AG20443 (cell line): ENCODE measurements at places on chromosomes 7 and 10.

GRCh38 chr10:29343607-29344038 lies 54.8 kb downstream of the LYZL1 start:
- no peak for DNase-seq

- DNase-seq: no peak
Observed at GRCh38 chr10:81915504-81915897, 40.5 kb downstream of the NRG3 start.

DNA sequence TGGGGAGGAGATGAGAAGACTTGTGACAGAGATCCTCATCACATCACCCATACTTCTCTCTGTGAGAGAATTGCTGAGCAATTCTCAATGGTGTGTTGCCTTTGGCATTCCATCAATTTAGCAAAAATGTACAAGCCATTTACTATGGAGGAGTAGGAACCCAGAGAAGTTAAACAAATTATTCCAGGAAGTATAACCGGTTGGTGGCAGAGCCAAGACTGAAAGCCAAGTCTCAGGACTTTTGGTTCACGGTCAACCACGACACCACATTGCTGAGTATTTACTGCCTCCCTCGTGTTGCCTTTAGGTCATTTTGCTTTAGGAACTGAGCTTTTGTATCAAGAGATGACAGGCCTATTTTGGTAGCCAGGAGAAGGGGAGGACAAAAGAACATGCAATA lies 88.0 kb upstream of the ELMO1 start:
- no peak for DNase-seq

DNA sequence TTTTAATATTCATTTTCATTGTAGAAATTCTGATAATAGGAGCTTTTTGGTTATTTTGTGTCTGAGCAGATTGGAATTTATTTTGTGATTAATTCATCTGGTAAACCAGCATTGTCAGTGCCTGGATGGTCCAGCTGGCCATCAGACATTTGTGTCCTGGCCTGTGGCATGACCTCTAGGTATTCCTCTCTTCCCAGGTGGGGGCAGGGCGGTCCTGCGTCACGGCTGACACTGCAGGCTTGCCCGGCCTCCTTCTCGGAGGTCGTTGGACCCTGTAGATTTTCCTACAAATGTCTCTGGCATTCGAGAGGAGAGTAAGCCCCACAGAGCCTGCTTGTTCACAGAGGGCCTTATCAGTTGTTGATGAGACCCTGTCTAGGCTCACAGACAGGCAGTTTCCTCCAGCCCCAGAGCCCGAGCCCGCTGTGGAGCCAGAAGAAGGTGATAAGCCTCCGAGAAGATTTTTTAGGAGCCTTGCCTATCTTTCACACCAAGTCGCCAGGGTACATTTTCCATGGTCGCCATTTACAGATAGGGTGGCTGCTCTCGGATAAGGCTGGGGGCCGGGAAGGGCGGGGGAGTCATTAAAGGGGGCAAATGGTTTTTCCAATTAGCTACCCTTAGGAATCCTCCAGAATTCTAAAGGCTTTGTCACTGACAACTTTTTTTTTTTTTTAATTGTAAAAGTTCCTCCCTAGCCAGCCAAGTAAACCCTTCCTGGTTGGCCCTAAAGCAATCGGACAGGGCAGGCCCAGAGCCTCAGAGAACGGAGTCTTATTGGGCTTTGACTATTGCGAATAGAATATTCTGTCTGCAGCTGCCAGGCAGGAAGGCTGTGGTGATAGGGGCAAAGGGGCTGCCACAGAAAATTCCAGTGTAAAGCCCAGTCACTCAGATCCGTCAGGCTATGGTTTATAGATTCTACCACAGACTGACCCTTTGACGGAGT lies 78.1 kb upstream of the TBX20 start:
- DNase-seq: no peak

- no peak for DNase-seq
Observed at GRCh38 chr10:49076319-49076718, 39.0 kb downstream of the VSTM4 start.

GRCh38 chr10:87550741-87551140 lies 46.0 kb downstream of the MINPP1 start:
- no peak for DNase-seq

- DNase-seq: no peak
Observed at GRCh38 chr10:18505456-18506118, 145.8 kb downstream of the NSUN6 start.

DNA sequence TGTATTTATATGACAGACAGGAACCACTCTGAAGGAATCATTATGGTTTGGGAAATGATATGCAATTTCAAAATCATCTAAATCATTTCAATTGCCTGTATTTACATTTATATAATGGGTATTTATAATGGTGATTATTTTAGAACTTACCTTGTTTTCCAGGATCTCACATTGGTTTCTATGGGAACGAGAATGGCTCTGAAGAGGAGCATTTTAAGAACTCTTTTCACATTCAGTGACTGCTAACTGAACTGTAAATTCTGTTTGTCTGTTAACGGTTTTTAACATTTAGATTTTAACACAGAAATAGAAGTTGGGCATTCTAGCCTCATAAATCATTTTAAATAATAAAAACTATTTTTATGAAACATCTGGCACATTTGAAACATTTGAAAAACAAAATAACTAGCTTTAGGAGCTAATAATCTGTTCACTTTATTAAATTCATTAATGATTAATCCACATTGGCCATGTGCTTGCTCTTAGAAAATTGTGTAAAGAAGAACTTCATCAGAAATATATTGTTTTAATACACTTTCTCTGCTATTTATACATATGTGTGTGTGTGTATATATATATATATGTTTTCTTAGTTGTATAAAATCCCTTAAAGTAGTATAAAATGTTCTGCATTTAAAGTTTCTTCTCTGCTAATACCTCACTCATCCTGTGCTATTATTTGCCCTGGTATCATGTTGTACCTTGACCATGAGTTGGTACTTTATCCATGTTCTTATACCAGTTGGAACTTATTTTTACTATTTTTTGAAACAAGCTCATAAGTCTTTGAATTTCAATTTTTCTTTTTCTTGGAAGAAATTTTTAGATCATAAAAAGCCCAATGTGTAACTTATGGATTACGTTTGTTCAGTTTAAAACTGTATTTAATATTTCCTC lies 8.7 kb upstream of the SEM1 start:
- no peak for DNase-seq

- DNase-seq: no peak
Observed at GRCh38 chr7:132735476-132735875, 159.2 kb upstream of the PLXNA4 start.

DNA sequence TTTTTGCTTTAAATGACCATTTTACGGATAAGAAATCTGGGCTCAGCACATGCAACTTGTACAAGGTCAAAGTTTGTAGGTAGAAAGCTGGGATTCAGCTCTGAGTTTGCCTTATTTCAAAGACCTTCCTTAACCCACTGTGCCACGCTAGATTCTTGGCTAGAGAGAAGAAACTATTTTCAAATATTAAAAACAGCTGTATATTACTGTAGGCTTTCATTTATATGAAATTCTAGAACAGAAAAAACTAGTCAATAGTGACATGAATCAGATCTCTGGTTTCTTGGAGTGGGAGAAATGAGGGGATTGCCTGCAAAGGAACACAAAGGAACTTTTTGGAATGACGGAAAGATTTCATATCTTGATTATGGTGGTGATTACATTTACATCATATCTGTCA lies 53.0 kb upstream of the C1GALT1 start:
- DNase-seq: no peak

DNA sequence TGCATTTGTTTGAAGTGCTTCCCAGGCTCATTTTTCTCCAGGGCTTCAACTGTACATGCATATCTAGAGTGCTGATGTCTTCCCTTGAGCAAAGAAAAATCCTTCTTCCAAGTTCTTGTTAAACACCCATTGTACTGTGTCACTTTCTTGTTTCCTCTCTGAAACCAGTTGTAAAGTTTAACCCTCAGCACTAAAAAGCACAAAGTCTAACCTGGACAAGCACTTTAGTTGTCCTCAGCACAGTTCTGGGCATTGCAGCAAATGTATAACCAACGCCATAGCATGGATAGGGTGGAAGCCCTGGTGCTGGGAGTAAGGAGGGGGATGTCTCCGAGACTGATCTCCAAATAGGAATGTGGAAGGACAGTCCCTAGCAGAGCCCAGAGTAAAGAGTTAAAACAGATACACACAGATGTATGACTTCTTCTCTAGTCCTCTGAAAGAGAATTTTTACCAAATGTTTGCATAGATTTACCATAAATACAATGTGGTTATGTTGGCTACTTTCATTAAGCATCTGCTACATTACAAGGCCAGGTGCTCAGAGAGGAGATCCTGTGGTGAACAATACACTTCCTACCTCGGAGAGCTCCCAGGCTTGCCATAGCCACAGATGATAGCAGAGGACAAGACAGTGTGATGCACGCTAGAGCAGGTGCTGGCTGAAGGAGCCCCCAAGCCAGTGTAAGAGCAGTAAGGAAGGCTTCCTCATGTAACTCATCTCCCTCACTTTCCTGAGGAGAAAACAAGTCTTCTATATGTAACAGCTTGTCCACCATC lies 57.0 kb downstream of the DNAJC12 start:
- no peak for DNase-seq

- no peak for DNase-seq
Observed at GRCh38 chr10:14261336-14261735, 69.4 kb downstream of the FRMD4A start.
